LHCN-M2 (cell line): ENCODE measurements at places on chromosomes 2 and 18. TPM values are rescaled to one million over a fixed set of nuclear protein-coding genes. Genes with fewer than 3 reads are reported as not detected.

- DNase-seq: peak; percentile 5
Measured at GRCh38 chr2:12087671-12088380, 341.4 kb downstream of the LPIN1 start.

- no peak for DNase-seq
Measured at GRCh38 chr2:10369269-10370255, 66.9 kb downstream of the HPCAL1 start.

GRCh38 chr2:209121691-209122090 lies 302.2 kb upstream of the MAP2 start:
- DNase-seq: no peak

GRCh38 chr2:226652983-226653765 lies 146.4 kb downstream of the IRS1 start:
- DNase-seq: peak; percentile 39

GRCh38 chr18:41587976-41588375 lies 367.1 kb upstream of the PIK3C3 start:
- DNase-seq: no peak

- DNase-seq: no peak
Measured at GRCh38 chr18:45829855-45830254, 4.4 kb downstream of the SIGLEC15 start.

- peak; percentile 40 for DNase-seq
Measured at GRCh38 chr18:12031846-12032245, 50.5 kb downstream of the IMPA2 start.

DNA sequence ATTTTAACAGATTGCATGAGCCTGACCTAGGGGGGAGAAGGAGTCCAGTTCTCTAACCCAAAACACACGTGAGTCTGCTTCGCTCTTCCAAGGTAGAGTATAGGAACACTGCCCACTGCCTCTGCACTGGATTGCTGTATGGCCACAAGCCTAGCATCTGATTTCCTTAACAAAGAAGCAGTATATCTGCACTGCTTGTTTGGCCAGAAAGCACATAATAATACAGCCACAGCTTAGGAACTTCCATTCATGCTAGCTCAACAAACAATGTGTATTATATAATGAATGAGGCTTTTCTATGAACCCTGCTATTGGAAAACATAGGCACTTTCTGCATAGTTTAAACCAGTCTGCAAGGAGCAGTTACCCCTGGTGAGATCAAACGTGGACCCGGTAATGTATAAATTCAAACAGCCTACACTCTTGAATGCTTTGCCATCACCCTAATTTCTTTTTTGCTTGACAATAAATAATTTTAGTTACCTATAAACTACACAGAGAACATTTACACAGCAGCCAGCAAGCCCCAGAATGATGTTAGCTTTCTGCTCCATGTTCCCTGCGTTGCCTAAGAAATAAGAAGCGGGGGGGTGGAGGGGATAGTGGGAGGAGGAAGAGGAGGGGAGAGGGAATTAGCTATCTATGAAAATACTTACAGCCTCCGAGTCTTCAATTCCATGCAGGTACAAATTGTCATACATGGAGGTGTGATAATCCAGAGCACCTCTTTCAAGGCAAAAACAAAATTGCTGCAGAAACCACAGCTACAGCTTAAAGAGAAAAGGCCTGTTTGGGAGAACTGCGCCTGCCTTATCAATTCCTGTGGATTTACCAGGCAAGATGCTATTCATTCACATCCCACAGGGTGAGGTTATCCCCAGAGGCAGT lies 125.6 kb downstream of the CACNB4 start:
- no peak for DNase-seq

- no peak for DNase-seq
Measured at GRCh38 chr2:118813111-118813510, 34.3 kb downstream of the EN1 start.

- no peak for DNase-seq
Measured at GRCh38 chr18:48418539-48419276, 9.5 kb upstream of the ZBTB7C start.

DNA sequence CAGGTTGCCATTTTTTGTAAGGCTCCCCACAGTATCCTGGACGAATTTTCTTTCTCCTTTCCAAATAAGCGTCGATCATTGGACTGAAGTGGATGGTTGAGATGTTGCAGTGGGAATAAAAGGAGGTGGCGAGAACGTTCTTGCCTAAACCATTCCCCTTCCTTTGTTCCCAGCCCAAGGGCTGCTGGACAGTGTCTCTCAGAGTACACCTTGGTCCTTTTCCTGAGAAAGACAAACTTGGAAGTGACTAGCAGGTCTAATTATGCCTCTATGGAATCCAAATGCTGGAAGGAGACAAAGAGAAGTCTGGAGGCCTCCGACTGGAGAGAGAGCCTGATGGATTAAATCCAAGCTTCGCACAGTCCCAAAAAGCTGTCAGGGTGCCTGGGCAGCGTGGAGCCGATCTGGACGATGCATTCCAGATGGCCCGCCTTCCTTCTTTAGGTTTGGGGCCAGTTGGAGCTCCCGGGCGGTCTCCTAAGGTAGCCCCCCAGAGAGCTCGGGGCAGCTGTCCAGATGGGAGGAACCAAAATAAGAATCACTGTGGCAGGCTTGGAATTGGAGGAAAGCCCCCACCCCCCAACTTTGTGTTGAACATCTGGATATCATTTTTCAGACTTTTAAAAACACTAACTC lies 186.8 kb downstream of the TMEM247 start:
- DNase-seq: no peak

GRCh38 chr2:216932863-216933548 lies 73.1 kb upstream of the TNP1 start:
- no peak for DNase-seq

- no peak for DNase-seq
Measured at GRCh38 chr2:10720306-10720705, 1.1 kb upstream of the ATP6V1C2 start.

GRCh38 chr2:202765436-202765835 lies 106.1 kb downstream of the ICA1L start:
- DNase-seq: no peak

GRCh38 chr2:70709275-70710037 lies 58.5 kb downstream of the ADD2 start:
- DNase-seq: no peak

DNA sequence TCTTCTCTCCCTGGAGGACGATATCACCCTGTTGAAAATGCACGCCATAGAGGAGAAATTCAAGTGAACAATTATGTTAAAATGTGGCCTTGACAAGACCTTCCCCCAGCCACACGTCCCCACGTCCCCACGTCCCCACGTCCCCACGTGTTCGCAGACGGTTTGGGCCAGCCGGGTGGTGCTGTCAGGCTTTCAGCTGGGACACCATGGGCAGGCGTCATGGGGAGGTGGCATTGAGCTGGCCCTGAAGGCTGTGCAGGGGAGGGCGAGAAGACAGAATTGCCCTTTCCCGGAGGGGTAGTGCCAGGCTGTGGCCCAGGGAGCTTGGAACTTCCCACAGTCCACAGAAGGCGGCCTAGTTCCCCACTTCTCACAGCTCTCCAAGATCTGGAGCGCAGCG lies 240.7 kb upstream of the RAB6C start:
- no peak for DNase-seq

GRCh38 chr18:67145586-67146292 lies 370.8 kb downstream of the DSEL start:
- DNase-seq: no peak

DNA sequence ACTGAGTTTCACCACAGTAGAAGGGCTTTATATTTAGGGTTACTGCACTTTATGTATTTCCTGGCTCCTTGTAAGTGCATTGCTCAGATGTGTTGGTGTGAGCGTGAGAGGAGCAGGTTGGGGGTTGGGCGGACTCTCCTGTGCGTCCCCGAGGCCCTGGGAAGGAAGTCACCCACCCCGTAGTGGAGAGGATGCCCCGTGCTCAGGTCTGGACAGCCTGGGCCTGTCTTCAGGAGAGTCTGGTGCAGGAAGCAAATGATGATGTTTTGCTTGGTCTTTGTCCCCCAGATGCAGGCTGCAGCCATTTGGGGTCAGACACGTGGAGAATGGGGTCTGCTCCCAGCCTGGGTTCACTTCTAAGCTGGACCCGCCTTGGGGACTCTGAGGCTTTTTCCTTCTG lies 182.8 kb downstream of the LDLRAD4 start:
- DNase-seq: no peak

DNA sequence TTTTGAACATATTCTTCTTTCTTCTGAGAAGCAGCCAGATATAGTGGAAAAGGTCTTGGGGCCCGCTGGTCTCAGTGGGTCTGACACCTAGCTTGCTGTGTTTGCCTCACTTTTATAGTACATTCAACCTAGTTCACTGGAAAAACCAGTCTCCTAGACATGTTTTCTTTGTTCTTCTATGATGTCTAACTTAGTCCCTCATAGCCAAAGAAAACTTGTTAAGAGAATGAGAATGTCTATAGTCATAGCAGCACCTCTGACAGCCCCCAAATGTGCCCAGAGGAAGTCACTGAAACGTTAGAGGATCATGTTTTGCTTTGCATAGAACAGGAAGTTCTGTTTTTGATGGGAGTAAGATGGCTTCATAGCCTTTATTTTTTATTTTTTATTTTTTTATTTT lies 40.3 kb downstream of the TNFRSF11A start:
- no peak for DNase-seq

- no peak for DNase-seq
Measured at GRCh38 chr18:5817816-5818215, 77.5 kb downstream of the TMEM200C start.

- no peak for DNase-seq
Measured at GRCh38 chr2:28681158-28681571, 70.5 kb upstream of the PPP1CB start.

- DNase-seq: no peak
Measured at GRCh38 chr18:57709335-57709734, 87.7 kb upstream of the NARS1 start.

DNA sequence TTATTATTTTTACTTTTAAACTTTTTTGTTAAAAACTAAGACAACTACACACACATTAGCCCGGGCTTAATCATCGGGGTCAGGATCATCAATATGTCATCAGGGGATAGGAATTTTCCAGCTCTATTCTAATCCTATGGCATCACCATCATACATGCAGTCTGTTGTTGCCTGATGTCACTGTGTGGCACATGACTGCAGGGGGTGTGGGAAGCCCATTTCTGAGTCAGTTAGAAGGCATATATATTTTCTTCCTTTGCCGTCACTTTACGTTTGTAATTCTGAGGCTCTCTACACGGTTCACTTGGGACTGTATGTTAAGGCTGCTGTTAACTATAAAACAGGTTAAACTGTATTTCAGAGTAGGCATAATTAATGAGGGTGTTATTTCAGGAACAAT lies 144.4 kb upstream of the ITGA6 start:
- peak; percentile 96 for DNase-seq

- no peak for DNase-seq
Measured at GRCh38 chr2:222608081-222608480, 47.8 kb downstream of the FARSB start.

DNA sequence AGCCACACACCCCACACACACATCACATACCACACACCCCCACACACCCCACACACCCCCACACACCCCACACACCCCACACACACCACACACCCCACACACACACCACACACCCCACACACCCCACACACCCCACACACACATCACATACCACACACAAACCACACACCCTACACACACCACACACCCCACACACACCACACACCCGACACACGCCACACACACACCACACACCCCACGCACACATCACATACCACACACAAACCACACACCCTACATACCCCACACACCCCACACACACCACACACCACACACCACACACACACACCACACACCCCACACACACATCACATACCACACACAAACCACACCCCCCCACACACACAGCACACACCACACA lies 22.4 kb downstream of the TWIST2 start:
- no peak for DNase-seq

DNA sequence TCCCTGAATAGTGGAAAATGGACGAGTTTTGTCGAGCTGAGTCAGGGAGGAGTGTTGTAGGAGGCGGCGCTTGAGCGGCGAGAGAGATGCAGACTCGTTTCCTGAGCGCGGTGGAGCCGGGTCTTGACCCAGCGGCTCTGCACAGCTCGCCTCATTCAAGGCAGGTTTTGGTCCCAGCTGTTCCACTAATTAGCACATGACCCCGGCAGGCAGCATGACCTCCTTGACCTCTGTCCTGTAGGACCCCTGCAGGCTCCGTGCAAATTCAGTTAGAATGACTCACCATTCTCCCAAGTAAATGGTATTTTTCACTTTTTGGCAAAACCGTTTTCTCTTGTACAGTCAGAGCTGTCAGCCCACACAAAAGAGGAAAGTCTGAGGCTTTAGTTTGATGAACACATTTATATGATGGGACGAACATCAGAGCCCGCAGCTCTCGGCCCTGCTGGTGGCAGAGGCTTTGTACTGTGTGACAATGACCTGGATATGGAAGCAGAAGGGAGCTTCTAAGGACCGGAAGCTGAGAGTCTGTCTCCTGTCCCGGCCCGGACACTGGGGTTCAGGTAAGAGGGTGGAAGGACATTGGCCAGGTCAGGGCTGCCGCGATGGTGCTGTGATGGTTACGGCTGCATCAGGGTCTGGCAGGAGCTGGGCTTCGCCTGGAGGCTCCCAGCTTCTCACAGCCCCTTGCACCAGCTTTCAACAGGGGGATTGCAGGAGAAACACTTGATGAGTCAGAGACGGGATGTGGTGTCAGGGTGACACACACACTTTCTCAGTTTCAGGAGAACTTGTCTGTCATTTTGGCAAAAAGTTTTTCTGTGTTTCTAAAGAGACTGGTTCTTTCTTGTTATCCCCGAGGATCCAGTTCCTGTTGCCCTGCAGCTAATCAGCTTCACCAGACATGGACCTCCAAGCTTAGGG lies 29.9 kb upstream of the ALKAL2 start:
- DNase-seq: peak; percentile 67

The STRADB gene
- 255 and 259 TPM in 2 replicates for total RNA-seq

The LGALSL gene
- 0.17 and 0.26 TPM in 2 replicates for total RNA-seq

The ELOA2 gene
- not detected in 2 replicates for total RNA-seq

The NT5DC4 gene
- total RNA-seq: not detected in 2 replicates

The FABP1 gene
- total RNA-seq: not detected in 2 replicates

The EPC2 gene
- total RNA-seq: 11.8 and 13.8 TPM in 2 replicates

The LAMA1 gene
- 1.4 TPM in 2 replicates for total RNA-seq

The SCYGR4 gene
- total RNA-seq: not detected in 2 replicates

The PTPRM gene
- 28.1 TPM in 2 replicates for total RNA-seq

The NTSR2 gene
- not detected in 2 replicates for total RNA-seq

The TUBB8B gene
- total RNA-seq: not detected in 2 replicates

The GALM gene
- 31.0 and 33.9 TPM in 2 replicates for total RNA-seq

The HAAO gene
- total RNA-seq: not detected in 2 replicates

The CARF gene
- total RNA-seq: 8.0 and 11.6 TPM in 2 replicates

The PIGN gene
- total RNA-seq: 22.4 and 30.5 TPM in 2 replicates

The TMX3 gene
- total RNA-seq: 81.0 and 85.8 TPM in 2 replicates

The TFCP2L1 gene
- 0.06 TPM in 1 of 2 replicates, not detected in the other for total RNA-seq

The GALNT13 gene
- total RNA-seq: 0.13 and 0.75 TPM in 2 replicates

The PLEKHH2 gene
- total RNA-seq: 1.1 and 2.8 TPM in 2 replicates

The CDK5R2 gene
- 0.17 and 0.38 TPM in 2 replicates for total RNA-seq
